Activated T-cell treated with anti-CD3 and anti-CD28 coated beads, Interleukin-2, amount 50 U/mL, for 48 hours (primary cell): ENCODE measurements at places on chromosomes 5 and 9.

DNA sequence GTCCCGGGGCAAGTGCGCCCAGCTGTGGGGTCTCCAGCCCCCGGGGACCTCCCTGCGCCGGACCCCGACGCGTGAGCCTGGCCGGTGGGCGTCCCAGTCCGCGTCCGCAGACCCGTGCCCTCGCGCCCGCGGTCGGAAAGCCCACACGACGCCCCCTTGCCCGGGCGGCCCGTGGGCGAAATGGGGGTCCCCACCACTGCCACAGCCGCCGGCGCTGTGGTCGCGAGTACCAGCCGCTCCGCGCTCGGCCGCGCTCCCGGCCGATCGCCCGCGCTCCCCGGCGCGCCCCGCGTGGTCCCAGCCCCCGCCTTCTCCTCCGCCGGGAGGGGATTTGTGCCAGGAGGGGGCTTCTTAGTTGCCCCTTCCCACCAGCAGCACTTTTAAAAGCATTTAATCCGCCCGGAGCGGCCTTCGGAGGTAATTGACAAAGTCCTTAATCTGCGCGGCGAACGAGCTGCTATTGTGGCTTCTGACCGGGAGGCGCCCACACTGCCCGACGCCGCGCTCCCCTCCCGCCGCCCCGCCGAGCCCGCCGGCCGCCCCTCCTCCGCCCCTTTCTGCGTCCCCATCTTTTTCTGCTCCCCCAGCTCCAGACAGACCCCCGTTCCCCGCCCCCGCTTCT is 469 bp upstream of the FIBCD1 start:
- peak; percentile 44 for DNase-seq

GRCh38 chr9:113781896-113782295 is 94.2 kb upstream of the ZNF618 start:
- no peak for DNase-seq

- DNase-seq, result no peak
These were observed 86.7 kb upstream of the PAM start for GRCh38 chr5:102668220-102668932.

- DNase-seq, result no peak
These were observed 80.8 kb downstream of the TLE4 start for GRCh38 chr9:79652598-79652997.

DNA sequence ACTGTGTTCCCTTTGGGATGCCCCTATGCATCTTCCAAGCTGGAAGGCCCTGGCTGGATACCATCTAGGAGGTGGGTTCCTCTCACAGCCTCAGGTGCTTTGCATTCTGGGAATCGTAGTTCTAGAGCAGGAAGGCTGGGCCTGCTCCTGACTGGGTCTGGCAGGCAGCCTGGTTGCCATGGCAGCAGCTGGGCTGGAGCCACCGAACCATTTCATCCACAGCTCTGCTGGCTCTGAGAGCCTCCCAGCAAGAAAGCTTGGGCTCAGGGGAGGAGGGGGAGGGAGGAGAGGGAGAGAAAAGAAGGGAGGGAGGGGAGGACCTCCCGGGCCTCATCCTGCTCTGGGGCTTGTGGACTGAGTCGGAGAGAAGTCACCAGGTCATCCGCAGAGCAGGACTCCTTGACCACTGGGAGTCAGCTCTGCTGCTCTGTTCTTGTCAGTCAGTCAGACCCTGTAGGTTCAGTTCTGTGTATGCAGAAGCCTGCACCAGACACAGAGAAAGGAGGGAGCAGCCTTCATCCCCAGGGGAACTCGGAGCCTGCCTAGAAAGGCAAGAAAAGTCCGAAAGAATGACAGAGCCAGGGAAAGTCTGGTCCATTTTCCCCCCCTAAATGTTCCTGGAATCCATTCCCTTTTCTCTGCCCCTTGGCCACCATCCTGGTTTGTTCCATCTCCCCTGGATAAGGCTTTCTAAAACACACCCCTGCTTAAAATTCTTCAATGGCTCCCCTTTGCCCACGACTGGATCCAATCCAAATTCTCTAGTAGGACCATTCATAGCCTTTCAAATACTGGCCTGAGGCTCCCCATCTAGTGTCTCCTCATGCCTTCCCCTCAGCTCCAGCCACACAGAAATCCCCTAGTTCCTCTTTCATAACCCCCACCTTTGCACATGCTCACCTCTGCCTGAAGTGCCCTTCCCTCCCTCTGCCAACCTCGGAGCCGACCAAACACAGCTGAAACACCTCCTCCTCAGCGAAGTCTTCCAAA is 65.4 kb upstream of the ARAP3 start:
- DNase-seq, result no peak

- no peak for DNase-seq
These were observed 162.8 kb downstream of the PIK3R1 start for GRCh38 chr5:68378204-68378820.

GRCh38 chr5:95959888-95960666 is 1.6 kb downstream of the ELL2 start:
- DNase-seq, result peak; percentile 27

DNA sequence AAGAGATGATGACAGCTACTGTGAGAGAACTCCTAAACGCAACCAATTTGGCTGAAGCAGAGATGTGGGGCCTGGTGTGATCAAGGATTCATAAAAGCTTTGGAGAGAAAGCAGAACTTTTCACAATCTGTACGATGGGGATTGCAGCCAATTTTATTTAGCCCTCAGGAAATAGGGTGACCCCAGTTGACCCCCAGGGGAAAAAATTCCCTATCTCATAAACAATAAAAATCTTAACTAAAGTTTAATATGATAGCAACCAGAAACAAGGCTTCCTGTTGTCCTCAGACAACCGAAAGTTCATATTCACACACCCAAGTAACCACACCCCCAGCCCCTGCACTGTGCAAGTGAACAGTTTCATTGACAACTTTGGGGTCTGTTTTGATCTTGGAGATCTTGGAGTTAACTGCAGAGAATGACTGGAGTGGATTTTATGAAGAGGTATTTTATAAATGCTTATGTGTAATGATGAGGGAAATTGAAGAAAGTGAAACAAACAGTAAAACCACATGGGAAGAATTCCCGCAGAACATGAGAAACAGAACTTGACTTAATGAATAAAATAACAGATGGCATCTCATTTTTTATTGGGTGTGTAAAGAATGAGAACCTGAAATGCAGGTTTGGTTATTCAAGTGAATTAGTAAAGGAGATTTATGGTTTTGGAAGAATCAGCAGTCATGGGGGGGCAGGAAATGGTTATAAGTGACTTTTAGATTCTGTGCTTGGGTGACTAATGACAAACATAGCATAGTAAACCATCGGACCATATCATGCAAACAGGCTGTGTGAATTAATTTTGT is 94.5 kb downstream of the PDE4D start:
- DNase-seq, result no peak

DNA sequence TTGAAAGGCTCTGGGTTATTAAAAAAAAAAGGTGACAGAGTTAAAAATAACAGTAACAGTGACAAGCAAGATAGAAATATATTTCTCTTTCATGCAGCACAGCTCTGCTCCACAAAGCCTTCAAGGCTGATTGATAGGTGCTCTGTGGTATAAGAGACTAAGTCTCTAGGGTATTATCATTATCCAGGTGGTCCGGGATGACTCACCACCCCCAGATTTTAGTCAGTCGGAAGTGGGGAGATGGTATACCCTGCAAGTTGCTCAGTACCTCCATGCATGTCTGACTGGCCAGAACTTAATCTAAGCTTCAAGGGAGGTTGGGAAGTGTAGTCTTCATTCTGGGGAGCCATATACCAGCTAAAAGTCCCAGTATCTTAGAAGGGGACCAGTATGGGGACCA is 76.1 kb downstream of the SLC1A3 start:
- no peak for DNase-seq

DNA sequence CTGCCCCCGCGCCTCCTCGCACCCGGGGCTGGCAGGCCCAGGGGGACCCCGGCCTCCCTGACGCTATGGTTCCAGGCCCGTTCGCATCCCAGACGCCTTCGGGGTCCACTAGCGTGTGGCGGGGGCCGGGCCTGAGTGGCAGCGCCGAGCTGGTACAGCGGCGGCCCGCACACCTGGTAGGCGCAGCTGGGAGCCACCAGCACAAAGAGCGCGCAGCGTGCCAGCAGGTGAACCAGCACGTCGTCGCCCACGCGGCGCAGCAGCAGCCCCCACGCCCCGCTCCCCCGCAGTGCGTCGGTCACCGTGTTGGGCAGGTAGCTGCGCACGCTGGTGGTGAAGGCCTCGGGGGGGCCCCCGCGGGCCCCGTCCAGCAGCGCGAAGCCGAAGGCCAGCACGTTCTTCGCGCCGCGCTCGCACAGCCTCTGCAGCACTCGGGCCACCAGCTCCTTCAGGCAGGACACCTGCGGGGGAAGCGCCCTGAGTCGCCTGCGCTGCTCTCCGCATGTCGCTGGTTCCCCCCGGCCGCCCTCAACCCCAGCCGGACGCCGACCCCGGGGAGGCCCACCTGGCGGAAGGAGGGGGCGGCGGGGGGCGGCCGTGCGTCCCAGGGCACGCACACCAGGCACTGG is 548 bp downstream of the TERT start:
- DNase-seq, result no peak

DNA sequence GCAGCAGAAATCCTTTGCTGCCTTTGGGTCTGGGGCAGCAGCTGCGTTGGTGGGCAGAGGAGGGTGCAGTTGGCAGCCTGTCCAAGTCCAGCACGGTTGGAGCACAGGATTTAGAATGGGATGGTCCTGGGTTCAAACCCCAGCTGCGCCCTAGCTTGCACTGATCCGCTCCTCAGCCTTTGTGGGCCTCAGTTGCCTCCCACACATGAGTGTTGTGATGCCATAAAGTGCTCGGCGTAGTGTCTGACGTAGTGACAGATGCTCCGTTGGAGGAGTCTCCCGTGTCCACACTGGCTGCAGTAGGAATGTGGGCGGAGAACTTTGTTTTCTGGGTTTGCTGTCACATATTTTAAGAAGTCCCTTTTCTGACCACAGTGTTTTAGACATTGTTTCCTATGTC is 36.0 kb downstream of the SLC46A2 start:
- no peak for DNase-seq

GRCh38 chr5:150211156-150212030 is 21.5 kb downstream of the SLC6A7 start:
- no peak for DNase-seq

DNA sequence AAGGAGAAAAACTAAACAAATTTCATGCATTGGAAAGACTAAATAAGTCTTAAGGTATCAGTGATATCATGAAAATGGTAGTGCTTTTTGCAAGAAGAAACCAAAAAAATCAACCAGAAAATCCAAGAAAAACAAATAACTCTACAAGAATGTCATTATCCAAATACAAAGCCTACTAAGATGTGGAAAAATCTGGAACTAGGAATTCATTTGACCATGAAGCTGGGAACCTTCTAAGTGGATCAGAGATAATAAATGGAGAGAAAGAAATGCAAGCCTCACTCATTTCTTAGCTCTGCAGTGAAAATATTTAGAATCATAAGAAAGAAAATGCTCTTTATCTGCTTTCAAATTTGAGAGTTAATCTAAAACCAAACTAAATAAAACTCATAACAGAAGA is 51.3 kb downstream of the RASEF start:
- no peak for DNase-seq

DNA sequence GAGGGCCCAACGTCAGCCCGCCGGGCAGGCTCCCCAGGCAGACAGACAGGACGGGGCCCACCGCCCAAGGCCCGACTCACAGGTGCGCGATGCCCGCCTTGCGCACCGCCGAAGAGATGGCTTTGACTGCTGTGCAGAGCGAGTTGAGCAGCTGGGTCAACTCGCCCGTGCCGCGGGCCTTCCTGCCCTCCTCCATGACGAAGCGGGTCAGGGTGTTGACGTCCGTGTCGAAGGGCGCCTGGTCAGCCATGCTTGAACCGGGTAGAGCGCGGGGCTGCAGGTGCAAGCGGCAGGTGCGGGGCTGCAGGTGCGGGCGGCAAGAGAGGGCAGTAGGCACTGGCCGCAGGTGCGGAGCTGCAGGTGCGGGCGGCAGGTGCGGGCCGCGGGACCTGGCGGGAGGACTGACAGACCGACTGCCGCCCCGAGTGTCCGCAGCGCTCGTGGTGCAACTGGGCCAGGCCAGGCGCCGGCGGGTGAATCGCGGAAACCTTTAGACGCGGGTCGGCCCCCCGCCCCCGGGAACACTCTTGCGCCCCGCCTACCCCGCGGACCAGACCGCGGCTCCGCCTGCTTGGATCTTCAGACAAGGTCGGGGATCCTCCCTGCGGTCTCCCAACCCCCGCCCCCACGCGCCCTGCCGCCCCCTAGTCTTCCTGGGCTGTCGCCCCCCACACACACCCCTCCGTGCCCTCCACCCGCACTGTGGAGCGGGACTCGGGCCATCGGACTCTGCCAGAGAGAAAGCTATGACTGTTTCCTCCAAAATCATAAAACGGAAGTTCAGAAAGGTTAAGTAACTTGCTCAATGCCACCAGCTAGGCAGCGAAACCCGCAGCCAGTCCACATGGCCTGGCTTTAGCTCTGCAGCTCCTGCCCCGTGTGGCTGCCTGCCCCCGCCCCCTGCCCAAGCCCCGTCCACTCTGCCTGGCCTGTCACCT is at the start of gene FBP1:
FBP1 (minus strand) TSS at position 458 of the 938 bp plus-strand sequence; CDS start at position 250, 208 bp downstream.
- peak; percentile 46 for DNase-seq

DNA sequence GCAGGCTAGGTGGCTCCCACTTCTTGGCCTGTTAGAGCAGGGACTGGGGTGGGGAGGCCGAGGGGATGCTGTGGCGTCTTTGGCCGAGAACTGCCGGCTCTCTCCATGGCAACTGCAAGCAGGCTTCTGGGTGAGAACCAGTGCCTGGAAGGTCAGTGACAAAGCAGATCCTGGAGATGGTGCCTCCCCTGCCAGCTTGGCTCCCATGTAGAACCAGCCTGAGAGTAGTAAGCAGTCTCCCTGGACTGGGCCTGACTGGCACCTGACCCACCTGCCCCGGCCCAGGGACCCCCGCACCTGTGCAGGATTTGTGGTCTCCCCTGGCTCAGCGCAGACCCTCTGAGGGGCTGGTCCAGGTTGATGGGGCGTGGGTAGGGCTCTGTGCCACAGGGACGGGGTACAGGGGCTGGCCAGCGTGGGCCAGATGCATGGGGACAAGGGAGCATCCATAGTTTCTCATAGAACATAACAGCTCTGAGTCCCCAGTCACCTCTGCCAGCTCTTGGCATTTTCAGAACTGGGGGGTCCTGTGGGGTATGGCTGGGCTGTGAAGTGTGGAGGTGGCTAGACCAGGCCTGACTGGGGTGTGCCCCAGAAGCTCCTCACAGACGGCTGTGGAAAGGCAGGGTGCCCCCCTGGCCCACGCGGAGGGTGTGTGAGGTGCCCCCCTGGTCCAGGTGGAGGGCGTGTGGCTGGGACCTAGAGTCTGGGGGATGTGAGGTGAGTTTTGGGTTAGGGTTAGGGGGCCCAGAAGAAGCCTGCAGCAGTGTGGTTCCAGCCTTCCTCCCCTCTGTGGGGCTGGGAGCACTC is 22.2 kb downstream of the CACNA1B start:
- no peak for DNase-seq

- DNase-seq, result no peak
These were observed 437.0 kb downstream of the PIK3R1 start for GRCh38 chr5:68652534-68652965.

GRCh38 chr9:91424403-91425176 is 958 bp upstream of the NFIL3 start:
- peak; percentile 83 for DNase-seq

- no peak for DNase-seq
These were observed 133.6 kb upstream of the CDH6 start for GRCh38 chr5:31059889-31060288.
